ENCODE measurements at places on chromosomes 12 and 14. TPM values are rescaled to one million over a fixed set of nuclear protein-coding genes. Genes with fewer than 3 reads are reported as not detected.
A peak's percentile ranks its signal among the peaks of the same experiment; 100 is the strongest.

TEAD4 gene
- total RNA-seq, result 20.8 TPM

- no peak for DNase-seq
Measured at GRCh38 chr12:110853836-110854235, 7.0 kb downstream of the CCDC63 start.

- no peak for DNase-seq
Measured at GRCh38 chr12:13390381-13390861, 193.9 kb downstream of the EMP1 start.

GRCh38 chr12:592024-592505 is 71.2 kb downstream of the NINJ2 start:
- no peak for DNase-seq

DNA sequence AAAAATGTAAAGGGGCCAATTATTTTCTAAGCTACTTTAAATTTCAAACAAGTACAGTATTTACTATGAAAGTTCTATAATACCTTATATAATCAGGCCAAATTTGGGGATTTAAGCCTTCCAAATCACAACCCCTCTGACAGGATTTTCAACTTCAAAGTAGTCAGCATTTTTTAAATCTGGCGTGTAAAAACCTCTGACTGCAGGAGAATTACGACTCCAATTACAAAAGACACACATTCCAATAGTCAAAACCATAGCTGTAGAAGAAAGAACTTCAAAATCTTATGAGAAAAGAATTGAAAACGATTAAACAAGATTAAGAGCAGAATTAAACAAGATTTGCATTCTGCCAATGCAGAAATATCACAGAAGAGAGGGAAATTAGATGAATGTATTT is 12.7 kb downstream of the OSBPL8 start:
- no peak for DNase-seq

GRCh38 chr12:630656-631632 is 32.3 kb downstream of the NINJ2 start:
- DNase-seq, result no peak

FBXW8 gene
- total RNA-seq, result 12.6 TPM

LBHD2 gene
- total RNA-seq, result not detected

- DNase-seq, result no peak
Measured at GRCh38 chr12:48084841-48085460, 20.9 kb downstream of the SENP1 start.

- DNase-seq, result peak; percentile 58
Measured at GRCh38 chr12:23204933-23205778, 580.2 kb downstream of the ETNK1 start.

DNA sequence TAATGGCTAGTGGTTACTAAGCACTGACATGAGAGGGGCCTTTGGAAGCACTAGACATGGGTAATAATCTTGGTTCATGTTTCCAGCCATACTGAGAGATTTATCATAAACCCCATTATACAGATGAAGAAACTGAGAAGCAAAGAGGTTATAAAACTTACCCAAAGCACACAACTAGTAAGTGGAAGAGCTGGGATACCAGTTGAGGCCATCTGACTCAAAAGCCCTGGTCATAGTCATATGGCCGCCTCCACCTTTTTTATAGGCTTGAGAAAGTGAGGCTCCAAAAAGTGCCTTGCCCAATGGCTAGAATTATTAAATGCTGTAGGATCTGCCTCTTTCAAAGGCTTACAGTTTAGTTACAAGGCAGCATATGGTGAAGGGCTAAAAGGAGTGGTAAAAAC is 944 bp downstream of the TXNRD1 start:
- DNase-seq, result no peak

HECTD1 gene
- 257 TPM for total RNA-seq

- no peak for DNase-seq
Measured at GRCh38 chr14:26204728-26205479, 392.9 kb downstream of the NOVA1 start.

DNA sequence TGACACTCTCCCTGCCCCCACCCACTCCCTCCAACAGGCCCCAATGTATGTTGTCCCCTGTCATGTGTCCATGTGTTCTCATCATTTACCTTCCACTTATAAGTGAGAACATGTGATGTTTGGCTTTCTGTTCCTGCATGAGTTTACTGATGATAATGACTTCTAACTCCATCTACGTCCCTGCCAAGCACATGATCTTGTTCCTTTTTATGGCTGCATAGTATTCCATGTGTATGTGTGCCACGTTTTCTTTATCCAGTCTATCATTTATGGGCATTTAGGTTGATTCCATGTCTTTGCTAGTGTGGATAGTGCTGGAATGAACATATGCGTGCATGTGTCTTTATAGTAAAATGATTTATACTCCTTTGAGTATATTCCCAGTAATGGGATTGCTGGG is 100.0 kb upstream of the LHX5 start:
- no peak for DNase-seq

GRCh38 chr14:22336031-22336430 is 253.0 kb downstream of the DAD1 start:
- no peak for DNase-seq

GRCh38 chr14:68686724-68687123 is 106.1 kb downstream of the ZFP36L1 start:
- no peak for DNase-seq

OR4E2 gene
- not detected for total RNA-seq

DIP2B gene
- 32.7 TPM for total RNA-seq

AVPR1A gene
- not detected for total RNA-seq

KRT3 gene
- not detected for total RNA-seq

GRCh38 chr12:32501835-32502333 is 102.5 kb downstream of the FGD4 start:
- DNase-seq, result no peak

GRCh38 chr12:89907659-89908058 is 199.0 kb upstream of the ATP2B1 start:
- DNase-seq, result no peak

DAO gene
- not detected for total RNA-seq

PRH2 gene
- total RNA-seq, result not detected

- peak; percentile 87 for DNase-seq
Measured at GRCh38 chr14:79278798-79279644, 932.3 kb downstream of the DIO2 start.

CACNA1C gene
- 0.38 TPM for total RNA-seq

DNA sequence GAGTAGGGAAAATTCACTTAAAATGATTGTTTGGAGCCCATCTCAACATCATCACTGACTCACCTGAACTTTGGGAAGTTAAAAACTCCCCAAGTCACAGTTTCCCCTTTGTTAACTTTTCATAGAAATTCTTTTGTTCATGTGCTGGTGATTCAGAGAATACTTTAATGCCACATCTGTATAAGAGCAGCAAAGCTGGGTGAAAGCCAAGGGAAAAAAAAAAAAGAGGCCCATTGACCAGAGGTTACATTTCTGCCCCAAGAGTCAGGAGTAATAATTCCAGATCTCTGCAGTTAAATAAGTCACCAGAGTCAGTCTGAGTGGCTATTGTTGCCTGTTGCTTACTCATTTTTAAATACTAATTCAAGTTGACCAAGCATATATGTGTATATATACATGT is 136.4 kb upstream of the LGR5 start:
- no peak for DNase-seq

DNA sequence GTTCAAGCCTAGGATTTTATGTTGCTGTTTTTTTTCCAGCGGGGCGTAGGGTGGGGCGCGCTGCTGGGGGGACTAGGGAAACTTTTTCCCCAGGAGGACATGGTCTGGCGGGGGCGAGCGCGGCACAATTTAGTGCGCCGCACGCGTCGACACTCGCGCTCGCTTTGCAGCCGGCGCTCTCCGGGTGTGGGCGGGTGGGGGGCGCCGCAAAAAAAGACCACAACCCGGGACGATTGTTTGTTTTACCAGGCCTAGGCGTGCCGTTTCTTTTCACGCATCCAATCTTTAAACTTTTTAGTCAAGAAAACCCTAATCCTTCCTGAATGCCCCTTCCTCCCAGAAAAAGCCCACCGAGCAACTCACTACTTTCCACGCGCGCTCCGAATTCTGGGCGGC is 865 bp upstream of the ZFP36L1 start:
- DNase-seq, result no peak

REP15 gene
- total RNA-seq, result 5.4 TPM

CFAP54 gene
- total RNA-seq, result 6.2 TPM

DNA sequence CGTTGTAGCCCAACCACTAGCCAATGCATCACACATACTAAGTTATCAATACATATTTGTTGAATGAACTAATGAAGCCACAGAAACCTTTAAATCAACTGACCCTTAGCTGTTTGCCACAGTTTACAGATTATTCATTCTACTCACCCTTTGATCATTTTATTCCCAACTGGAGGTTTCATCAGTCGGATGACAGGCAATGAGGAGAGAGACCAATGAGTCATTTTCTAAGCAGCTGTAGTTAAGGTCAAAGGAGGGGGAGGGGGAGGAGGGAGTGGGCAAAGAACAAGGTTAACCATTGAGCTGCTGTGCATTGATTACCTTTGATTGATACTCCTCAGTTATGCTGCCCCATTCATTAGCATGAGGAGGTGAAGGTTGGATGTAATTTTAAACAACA is 469.5 kb downstream of the VRK1 start:
- no peak for DNase-seq

GRCh38 chr12:118448341-118448740 is 72.0 kb downstream of the SUDS3 start:
- DNase-seq, result no peak

DNA sequence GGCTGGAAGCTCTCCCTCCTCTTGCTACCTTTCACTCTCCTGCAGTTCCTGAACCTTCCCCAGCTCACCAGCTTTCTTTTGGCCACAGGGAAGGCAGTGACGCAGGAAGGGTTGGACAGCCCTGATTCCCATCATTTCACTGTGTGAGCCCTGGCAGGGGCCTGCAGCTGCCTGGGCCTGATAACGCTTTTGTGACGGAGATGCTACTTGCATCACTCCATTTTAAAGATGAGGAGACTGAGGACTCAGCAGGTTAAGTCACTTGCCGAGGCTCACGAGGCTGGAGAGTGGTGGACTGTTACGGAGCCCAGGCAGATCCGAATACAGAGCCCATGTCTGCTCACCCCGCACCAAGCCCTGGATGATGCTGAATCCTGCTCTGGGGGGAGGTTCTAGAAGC is 145.3 kb downstream of the RBM19 start:
- DNase-seq, result no peak

C12orf56 gene
- total RNA-seq, result not detected

DNA sequence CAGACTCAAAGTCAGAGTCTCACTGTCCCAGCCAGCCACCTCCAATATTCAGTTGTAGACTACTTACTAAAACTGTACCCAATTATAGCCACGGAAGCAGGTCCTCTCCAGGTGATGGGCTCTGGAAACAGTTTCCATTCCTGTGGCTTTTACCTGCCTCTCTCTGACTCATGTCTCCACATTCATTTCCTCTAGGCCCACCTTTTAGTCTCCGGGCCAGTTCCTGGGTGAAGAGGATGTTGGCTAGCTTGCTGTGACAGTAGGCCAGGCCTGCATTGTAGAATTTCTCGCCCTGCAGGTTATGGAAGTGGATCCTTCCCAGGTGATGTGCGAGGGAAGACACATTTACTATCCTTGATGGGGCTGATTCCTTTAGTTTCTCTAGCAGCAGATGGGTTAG is 5.6 kb downstream of the RDH11 start:
- DNase-seq, result no peak

GRCh38 chr14:36820111-36820709 is 158.6 kb downstream of the PAX9 start:
- DNase-seq, result no peak

SIRT4 gene
- total RNA-seq, result 1.8 TPM

DNA sequence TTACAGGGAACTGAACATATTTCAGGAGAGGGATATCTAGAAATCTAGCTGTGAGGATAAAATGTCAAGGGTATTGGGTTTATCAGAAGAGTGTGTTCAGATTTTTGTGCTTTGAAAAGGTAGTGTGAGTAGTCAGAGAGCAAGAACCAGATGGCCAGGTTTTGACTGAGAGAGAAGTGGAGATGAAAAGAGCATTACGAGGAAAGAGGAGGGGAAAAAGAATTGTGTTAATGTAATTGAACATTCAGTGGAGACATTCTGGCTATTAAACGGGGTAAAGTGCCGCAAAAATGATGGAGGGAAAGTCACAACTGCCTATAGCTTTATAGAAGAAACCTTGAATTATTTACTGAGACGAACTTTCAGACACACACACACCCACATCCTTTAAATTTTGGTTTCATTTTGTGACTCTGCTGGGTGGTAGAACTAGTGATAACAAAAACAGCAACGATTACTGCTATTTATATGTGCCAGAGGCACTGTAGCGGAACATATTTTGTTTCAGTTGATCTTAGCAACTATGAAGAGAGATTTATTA is 213.6 kb downstream of the ERC1 start:
- DNase-seq, result peak; percentile 26
